ENCODE measurements at places on chromosomes 12 and 14. TPM values are rescaled to one million over a fixed set of nuclear protein-coding genes. Genes with fewer than 3 reads are reported as not detected.

CCND2 gene
- total RNA-seq = 46.1 TPM

DNA sequence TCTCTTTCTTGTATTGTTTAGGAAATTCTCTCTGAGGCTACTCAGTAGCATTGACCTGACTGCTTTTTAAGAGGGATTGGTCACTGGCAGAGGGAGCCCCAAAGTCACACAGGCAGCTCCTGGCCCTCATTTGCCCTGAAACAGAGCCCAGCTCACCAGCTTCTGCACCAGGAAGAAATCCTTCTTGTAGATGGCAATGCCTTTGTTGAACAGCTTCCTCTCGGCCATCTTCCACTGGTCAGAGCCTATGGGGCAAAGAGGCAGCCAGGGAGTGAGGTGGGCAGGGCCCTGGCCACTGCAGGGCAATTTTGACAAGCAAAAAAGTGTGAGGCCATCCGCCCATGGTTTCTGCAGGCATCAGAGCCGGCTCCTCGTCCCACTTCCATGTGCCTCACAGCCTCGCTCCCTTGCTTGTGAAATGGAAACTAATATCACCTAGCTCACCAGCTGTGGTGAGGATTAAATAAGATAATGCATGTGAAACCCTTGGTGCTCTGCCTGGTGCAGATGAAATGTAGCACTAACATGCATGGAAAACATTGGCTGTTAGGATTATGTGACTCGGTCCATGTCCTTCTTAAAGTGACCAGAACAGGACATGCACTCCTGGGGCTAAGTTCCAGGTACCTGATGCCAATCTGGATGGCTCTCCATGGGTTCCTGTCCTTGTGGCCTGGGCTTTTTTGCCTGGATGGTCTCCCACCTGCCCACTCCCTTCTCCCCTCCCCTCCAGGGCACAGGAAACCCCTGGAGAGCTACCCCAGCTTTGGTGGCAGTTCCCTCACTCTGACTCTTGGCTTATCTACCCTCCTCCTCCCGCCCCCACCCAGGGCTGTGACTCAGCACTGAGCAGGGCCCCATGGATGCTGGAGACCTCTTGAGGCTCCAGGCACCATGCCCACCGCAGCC lies 11.2 kb upstream of the PNMA1 start:
- no peaks in the 10 kb centered on the region for H3K4me1 ChIP-seq
- no peak overlapping the region for H3K4me3 ChIP-seq
- H3K27me3 ChIP-seq = no peaks in the 10 kb centered on the region
- H3K36me3 ChIP-seq = peaks cover 16% of the 10 kb centered on the region

- DNase-seq = peak; percentile 80
- H3K27ac ChIP-seq = no peak overlapping the region
- H3K4me1 ChIP-seq = no peaks in the 10 kb centered on the region
- no peaks in the 10 kb centered on the region for H3K27me3 ChIP-seq
These were observed 218.5 kb downstream of the NUAK1 start for GRCh38 chr12:105920161-105920684.

DNA sequence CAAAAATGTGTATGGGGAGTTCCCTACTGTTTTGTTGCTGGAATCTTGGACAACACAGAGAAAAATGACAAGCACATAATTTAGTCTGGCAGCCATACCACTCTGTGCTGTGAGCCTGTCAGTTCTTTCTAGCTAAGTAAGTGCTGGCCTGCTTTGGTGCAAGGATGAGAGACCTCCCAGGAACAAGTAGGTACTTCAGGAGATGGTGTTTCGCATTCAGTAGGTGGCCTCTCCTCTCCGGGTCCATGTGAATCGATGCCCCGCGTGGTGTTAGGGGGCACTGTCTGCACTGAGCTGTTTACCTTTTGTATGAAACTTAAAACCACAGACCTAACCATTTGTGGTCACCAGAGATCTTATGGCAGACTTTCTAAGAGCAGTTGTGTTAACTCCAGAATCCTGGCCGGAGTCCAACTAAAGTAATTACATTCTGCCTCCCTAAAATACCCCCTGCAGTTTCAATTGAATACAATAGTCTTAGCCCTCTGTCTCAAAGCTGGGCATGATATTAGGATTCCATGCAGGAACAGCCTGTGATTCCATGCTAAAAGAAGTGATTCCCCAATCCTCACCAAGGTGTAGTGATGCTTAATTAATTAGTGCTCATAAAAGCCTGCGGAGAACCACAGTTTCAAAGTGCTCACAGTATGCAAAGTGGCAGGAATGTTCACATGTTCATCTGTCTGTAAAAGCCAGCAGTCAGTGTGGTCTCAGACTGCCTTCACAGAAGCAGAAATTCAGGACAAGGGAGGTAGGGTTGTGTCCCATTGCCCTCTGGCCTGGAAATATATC lies 64.2 kb downstream of the LLPH start:
- H3K27ac ChIP-seq = no peak overlapping the region
- H3K4me1 ChIP-seq = no peaks in the 10 kb centered on the region
- no peak overlapping the region for H3K4me3 ChIP-seq
- no peak for DNase-seq
- no peaks in the 10 kb centered on the region for H3K36me3 ChIP-seq

DNA sequence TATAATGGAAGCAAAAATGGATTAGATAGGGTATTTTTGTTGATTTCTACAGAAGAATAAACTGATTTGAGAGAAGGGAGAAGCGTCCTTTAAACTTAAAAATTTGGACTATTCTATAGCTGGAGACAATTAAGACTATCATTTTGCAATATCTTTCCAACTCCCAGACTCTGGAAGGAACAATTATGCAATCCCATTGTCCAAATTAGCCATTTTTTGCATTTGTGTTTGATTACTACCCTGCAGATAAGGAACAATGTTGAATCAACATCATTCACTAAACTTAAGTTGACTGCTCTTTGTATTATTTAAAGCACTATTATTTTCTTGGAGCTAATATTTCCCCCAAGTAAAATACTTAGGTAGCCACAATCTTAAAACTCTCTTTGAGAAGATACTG lies 34.8 kb upstream of the SELPLG start:
- H3K36me3 ChIP-seq = no peaks in the 10 kb centered on the region
- DNase-seq = no peak
- H3K27ac ChIP-seq = no peak overlapping the region
- H3K4me3 ChIP-seq = no peak overlapping the region

GRCh38 chr12:22631863-22632463 lies 7.0 kb downstream of the ETNK1 start:
- no peak for DNase-seq
- no peaks in the 10 kb centered on the region for H3K27me3 ChIP-seq
- no peaks in the 10 kb centered on the region for H3K4me1 ChIP-seq
- H3K27ac ChIP-seq = no peak overlapping the region

DNA sequence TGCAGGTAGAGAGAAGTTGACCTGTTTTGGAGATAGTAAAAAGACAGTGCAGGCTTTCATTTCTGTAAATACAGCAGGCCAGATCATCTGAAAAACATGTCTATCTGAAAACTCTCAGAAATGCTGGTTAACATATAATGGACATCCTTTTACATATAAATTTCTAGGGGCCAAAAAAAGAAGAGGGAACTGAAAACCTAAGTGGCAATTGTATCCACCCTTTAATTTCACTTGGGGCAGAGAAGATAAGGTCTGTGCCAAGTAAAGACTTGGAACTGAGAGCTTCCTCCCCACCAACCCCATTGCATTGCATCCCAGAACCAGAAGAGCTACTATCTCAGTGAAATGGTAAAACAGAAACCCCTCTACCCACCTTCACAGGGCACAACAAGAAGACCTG lies 141.0 kb downstream of the SRGAP1 start:
- no peaks in the 10 kb centered on the region for H3K27me3 ChIP-seq
- no peaks in the 10 kb centered on the region for H3K36me3 ChIP-seq
- no peak overlapping the region for H3K4me3 ChIP-seq
- H3K4me1 ChIP-seq = no peaks in the 10 kb centered on the region
- DNase-seq = no peak

GRCh38 chr14:24408764-24409163 lies 10.0 kb downstream of the NYNRIN start:
- H3K27ac ChIP-seq = no peak overlapping the region
- no peak for DNase-seq
- H3K36me3 ChIP-seq = no peaks in the 10 kb centered on the region
- no peak overlapping the region for H3K4me3 ChIP-seq
- H3K27me3 ChIP-seq = no peaks in the 10 kb centered on the region

DNA sequence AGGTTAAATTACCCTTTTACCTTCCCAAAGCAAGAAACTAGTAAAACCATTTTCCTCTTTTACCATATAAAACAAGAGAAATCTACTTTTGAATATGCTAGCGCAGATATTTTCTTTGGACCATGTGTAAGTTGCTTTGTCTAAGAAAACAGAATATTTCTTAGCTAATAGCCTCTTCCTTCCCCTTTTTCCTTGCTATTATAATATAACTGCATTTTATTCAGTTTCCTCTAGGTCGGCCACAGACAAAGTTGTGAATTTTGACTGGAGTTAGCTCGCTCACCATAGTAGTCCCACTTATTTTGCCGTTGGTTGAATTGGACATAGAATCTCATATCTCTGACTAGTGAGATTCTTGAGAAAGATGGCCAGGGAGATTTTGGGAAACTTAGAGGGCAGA lies 115.6 kb downstream of the PLEKHA5 start:
- H3K4me3 ChIP-seq = no peak overlapping the region
- no peak overlapping the region for H3K27ac ChIP-seq
- no peaks in the 10 kb centered on the region for H3K27me3 ChIP-seq
- no peaks in the 10 kb centered on the region for H3K4me1 ChIP-seq
- no peak for DNase-seq
- H3K36me3 ChIP-seq = no peaks in the 10 kb centered on the region

DNA sequence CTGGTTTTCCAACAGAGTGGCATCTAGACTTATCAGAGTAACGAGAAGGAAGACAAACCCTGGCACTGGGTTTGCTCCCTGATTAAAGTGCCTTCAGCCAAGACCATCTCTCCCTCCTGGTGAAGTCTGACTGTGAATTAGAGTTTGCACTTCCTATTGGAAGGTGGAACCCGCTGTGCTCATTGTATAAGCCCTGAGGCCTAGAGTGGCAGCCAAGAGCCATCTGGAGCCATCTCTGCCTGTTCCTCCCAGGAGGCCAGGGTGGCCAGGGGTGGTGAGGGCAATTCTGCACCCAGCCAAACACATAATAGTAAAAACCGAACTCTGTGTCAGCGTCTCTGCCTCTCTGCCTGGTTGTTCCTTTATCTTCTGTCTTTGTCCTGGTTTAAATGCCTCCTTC lies 25.0 kb downstream of the MFAP5 start:
- H3K27me3 ChIP-seq = no peaks in the 10 kb centered on the region
- no peak for DNase-seq
- H3K4me3 ChIP-seq = no peak overlapping the region
- no peaks in the 10 kb centered on the region for H3K36me3 ChIP-seq
- no peak overlapping the region for H3K27ac ChIP-seq

- no peak for DNase-seq
- no peaks in the 10 kb centered on the region for H3K4me1 ChIP-seq
- no peak overlapping the region for H3K4me3 ChIP-seq
- H3K27me3 ChIP-seq = peaks cover 3% of the 10 kb centered on the region
These were observed 117.4 kb downstream of the DICER1 start for GRCh38 chr14:95039993-95040348.

FIGNL2 gene
- 0.46 TPM for total RNA-seq

DUSP16 gene
- total RNA-seq = 87.0 TPM

- H3K27ac ChIP-seq = no peak overlapping the region
- H3K4me1 ChIP-seq = no peaks in the 10 kb centered on the region
- H3K4me3 ChIP-seq = no peak overlapping the region
- no peaks in the 10 kb centered on the region for H3K36me3 ChIP-seq
- DNase-seq = no peak
These were observed 4.8 kb downstream of the P2RX7 start for GRCh38 chr12:121137512-121137911.

DNA sequence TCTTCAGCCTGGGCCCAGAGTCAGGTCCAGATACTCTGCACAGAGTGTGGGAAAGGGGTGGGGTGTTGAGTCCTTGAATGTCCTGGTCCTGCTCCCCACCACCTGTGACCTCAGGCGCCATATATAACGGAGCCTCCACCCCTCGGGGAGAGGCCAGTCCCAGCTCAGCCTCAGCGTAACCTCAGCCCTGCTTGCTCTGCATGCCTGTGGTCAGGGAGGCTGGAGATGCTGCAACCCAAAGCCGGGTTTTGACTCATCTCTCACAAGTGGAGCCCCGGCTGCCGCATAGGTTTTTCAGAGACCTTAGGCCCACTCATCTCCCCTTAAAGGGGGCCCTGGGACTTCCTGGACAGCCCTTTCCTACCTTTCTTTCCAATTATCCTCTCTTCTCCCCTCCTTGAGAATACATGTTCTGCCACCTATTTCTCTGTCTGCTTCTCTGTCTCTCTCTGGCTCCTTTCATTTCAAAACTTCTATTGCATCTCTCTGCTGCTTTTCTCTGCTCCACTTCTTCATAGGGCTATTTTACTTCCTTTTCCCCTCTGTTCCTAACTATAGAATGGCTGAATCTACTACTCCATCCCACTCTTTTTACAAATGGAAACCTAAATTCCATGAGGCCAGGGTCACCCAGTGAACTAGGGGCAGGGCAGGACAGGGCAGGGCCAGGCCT lies 1.2 kb downstream of the ITGB7 start:
- H3K27me3 ChIP-seq = no peaks in the 10 kb centered on the region
- peaks cover under 1% of the 10 kb centered on the region for H3K36me3 ChIP-seq
- DNase-seq = no peak
- no peak overlapping the region for H3K4me3 ChIP-seq
- H3K27ac ChIP-seq = no peak overlapping the region

C12orf50 gene
- 6.7 TPM for total RNA-seq

GRCh38 chr14:53875324-53875897 lies 81.2 kb downstream of the BMP4 start:
- no peak for DNase-seq
- H3K4me3 ChIP-seq = no peak overlapping the region
- no peaks in the 10 kb centered on the region for H3K27me3 ChIP-seq
- no peaks in the 10 kb centered on the region for H3K4me1 ChIP-seq

DNA sequence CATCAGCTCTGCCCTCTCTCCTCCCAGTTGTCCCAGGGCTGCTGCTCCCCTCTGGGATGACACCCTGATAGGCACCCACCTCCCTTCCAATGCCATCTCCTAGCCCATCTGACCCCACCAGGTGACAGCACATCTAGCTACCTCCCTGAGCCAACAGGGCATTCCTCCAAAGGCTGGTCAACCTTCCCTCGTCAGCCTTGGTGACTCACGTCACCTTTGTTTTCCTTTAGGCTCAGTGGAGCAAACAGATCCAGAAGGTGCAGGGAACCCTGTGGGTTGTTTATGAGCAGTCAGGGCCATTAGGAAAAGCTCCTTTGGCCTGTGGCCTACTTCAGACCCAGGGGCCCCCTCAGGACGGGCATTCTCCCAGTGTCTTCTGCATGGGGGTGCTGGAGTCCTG lies 32.4 kb downstream of the PIGH start:
- no peak for DNase-seq
- no peaks in the 10 kb centered on the region for H3K36me3 ChIP-seq
- no peak overlapping the region for H3K4me3 ChIP-seq
- H3K27ac ChIP-seq = peak overlapping the region; percentile 19

GRCh38 chr14:62631176-62631575 lies 414.1 kb downstream of the KCNH5 start:
- H3K36me3 ChIP-seq = no peaks in the 10 kb centered on the region
- no peak overlapping the region for H3K4me3 ChIP-seq
- H3K27ac ChIP-seq = no peak overlapping the region
- H3K4me1 ChIP-seq = no peaks in the 10 kb centered on the region
- no peaks in the 10 kb centered on the region for H3K27me3 ChIP-seq

MMP17 gene
- 35.7 TPM for total RNA-seq

- H3K4me3 ChIP-seq = no peak overlapping the region
- no peaks in the 10 kb centered on the region for H3K4me1 ChIP-seq
- no peaks in the 10 kb centered on the region for H3K36me3 ChIP-seq
- H3K27ac ChIP-seq = no peak overlapping the region
- no peak for DNase-seq
These were observed 143.3 kb upstream of the AVPR1A start for GRCh38 chr12:63294327-63294632.

- H3K27me3 ChIP-seq = no peaks in the 10 kb centered on the region
- H3K4me3 ChIP-seq = no peak overlapping the region
- no peak overlapping the region for H3K27ac ChIP-seq
These were observed 187.0 kb downstream of the GRIP1 start for GRCh38 chr12:66491853-66492252.

All from prostate gland (tissue), 2 donors.